ENCODE measurements at places on chromosomes 1 and 21.
A peak's percentile ranks its signal among the peaks of the same experiment; 100 is the strongest.

DNA sequence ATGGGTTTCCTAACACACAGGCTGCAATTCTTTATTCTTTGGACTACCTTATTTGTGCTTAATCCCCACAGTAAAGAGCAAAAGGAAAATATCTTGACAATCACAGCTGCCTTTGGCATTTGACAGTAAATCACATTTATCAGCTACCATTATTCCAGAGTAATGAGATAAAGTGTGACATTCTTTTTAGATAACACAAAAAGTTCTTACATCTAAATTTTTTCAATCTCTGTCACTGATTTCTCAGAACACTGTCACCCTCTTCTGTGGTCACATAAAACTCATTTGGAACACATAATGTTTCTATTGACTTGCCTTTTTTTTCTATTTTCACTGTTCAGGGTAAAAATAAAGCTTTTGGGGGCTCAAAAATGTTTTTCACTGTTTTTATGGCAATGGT lies 484.6 kb downstream of the LTN1 start:
- DNase-seq, result no peak

DNA sequence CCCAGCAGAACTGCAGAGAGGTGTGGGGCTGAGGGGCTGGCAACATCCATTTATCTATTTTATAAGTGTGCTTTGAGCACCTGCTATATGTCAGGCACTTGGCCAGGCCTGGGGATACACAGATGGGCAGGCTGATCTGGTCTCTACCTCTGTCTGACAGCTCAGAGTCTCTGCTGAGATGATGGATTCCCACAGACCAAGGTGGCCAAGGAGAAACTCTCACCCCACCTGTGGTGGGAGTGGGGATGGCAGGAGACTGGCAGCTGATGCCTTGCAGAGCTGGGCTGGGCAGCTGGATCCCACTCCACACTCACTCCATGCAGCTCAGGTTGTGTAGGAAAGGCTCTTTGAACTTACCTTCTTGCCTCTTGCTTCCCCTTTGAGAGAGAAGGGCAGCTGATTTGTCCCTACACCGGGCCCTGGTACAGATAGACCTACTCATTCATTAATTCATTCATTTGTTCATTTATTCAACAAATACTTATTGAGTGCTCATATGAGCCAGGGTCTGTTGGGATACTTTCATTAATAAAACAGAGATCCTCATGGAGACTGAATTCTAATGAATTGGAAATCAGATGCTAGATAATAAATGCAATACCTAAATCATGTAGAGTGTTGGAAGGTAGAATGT lies 9.0 kb downstream of the ADORA1 start:
- no peak for DNase-seq

DNA sequence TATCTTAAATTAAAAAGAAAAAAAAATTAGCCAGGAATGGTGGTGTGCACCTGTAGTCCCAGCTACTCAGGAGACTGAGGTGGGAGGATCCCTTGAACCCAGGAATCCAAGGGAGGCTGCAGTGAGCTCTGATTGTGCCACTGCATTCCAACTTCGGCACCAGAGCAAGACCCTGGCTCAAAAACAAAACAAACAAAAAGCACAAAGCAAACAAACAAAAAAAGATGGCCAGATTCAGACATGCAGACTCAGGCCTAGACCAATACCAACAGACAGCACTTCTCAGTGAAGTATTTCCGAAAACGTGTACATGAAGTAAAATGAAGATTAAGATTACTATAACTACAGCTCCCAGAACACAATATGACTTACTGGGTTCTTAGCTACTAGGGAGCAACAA lies 10.6 kb downstream of the SLC35D1 start:
- DNase-seq, result no peak

DNA sequence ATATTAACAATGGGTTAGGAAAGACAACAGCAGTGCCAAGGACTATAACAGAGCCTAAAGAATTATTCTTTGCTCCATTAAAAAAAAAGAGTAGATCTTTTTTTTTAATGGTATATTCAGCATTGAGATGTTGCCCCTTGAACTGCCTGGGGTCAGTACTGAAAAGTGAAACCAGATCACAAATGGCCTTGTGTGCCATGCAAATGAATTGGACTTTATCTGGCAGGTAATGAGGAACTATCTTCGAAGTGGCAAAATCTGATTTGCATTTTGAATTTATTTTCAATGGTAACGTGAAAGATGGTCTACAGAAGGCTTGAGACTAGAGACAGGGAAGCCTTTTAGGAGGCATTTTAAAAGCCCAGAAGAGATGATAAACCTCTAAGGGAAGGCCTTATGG lies 21.4 kb upstream of the PKN2 start:
- DNase-seq, result no peak

GRCh38 chr1:183543619-183544204 lies 46.5 kb downstream of the NCF2 start:
- DNase-seq, result peak; percentile 50

GRCh38 chr1:226643177-226643576 lies 94.6 kb downstream of the STUM start:
- peak; percentile 97 for DNase-seq

GRCh38 chr1:160954158-160955104 lies at the start of gene ITLN2:
ITLN2 (minus strand) TSS chr1:160954809; CDS start chr1:160954741, 68 bp downstream.
- DNase-seq, result peak; percentile 51

GRCh38 chr1:52534928-52535764 lies 17.7 kb downstream of the TUT4 start:
- no peak for DNase-seq
